Stimulated activated CD4-positive, alpha-beta T cell treated with anti-CD3 and anti-CD28 coated beads, Interleukin-15, amount 100 ng/mL, for 1 hour (primary cell): ENCODE measurements at places on chromosomes 12 and 14.

DNA sequence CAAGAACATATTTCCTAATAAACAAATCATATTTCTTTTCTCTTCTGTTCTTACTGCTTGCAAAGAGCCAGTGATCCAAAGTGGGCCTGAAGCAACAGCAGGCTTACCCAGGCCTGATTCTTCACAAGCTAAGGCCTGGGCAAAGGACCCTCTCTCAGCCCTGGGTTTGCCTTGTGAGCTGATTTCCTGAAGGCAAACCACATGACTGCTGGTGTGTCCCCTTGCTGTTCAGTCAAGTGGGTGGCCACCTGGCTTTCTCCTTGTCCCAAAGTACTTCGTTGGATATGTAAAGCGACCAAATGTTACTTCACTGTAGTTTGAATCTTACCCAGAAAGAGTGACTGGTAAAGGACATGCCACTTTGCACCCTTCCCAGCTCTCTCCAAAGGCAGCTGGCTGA lies 392.9 kb downstream of the ZFP36L1 start:
- DNase-seq, result no peak

GRCh38 chr14:22471545-22472121 lies 117.4 kb downstream of the DAD1 start:
- DNase-seq, result no peak

- no peak for DNase-seq
Observed at GRCh38 chr12:60100160-60100559, 504.3 kb downstream of the SLC16A7 start.

- DNase-seq, result no peak
Observed at GRCh38 chr12:106149096-106149784, 10.5 kb upstream of the NUAK1 start.

DNA sequence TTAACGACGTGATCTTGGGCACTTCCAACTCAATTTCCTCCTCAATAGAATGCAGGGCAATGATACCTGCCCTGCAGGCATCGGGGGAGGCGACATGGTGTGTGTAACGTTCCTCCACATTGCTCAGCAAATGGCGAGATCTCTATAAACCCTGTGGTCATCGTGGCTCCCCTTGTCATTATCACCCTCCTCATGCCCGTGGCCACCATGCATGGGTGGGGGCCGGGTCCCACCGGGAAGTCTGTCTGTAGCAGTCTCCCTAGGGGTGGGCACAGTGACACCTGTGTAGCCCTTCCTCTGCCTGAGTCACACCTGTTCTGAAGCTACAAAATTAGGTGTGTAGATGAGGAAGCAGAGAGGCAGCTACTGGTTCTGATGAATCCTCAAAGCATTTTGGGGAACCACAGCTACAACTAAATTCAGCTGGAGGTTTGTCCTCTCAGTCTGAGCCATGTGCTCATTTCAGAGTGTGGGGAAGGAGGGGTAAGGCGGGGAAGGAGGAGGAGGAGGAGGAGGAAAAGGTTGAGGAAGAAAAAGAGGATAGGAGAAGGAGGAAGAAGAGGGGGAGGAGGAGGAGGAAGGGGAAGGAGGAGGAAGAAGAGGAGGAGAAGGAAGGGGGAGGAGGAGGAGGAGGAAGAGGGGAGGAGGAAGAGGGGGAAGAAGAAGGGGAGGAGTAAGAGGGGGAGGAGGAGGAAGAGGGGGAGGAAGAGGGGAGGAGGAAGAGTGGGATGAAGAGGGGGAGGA lies 11.0 kb upstream of the CACNA2D4 start:
- DNase-seq, result no peak
